Putamen (tissue), 1 donor: ENCODE measurements at places on chromosomes 11 and 22.

GRCh38 chr22:37635157-37635556 lies 4.3 kb upstream of the SH3BP1 start:
- DNase-seq: no peak

- no peak for DNase-seq
Measured at GRCh38 chr11:113465786-113466185, 9.4 kb downstream of the DRD2 start.

DNA sequence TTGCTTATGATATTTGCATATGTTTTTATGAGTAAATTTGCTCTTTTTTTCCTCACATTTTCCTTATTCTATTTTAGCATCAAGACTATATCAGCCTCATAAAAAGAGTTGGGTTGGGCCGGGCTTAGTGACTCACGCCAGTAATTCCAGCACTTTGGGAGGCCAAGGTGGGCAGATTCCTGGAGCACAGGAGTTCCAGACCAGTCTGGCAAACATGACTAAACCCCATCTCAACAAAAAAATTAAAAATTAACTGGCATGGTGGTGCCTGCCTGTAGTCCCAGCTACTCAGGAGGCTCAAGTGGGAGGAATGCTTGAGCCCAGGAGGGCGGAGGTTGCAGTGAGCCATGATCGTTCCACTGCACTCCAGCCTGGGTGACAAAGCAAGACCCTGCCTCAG lies 148.8 kb upstream of the ANO5 start:
- no peak for DNase-seq

GRCh38 chr22:18114495-18114894 lies 3.9 kb downstream of the TUBA8 start:
- no peak for DNase-seq

GRCh38 chr11:72683782-72684200 lies 9.6 kb upstream of the PDE2A start:
- no peak for DNase-seq

GRCh38 chr11:31422703-31423102 lies 53.0 kb downstream of the DNAJC24 start:
- DNase-seq: no peak
